ENCODE measurements at places on chromosomes 12 and 14.

DNA sequence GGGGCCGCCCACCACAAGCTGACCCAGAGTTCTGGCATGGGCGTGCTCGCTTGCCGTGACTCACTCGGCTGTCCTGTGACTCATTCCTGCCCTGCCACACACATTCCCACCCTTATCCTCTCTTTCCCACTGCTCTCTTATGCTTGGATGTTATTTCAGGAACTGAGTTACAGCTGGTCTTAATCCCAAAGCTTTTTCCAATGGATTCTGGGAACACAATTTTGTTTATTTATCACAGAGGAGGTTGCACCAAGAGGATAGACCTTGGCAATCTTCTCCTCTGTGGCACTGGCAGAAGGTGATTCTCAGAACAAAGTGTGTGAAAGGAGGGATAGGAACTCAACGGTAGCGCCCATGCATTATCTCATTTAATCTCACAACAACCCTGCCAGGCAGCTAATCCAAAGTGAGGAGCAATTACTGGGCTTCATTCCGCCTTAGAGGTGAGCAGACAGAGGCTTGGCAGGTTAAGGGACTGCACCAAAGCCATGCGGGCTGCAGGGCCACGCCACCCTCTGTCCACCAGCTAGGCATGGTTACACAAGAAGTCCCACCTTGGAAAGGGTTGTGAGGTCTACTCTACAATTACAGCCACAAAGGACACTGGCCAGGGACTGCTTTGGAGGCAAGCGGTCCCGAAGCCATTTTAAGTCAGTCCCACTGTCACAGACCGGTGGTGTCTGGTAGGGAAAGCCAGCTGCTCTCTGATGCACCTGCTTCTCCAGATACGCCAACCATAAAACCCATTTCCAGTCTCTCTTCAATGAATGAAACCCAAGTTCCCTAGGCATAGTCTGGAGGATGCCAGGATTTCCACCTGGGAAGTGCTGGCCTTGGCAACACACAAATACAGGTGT, 32.9 kb downstream of the SYNE3 start:
- no peak for DNase-seq

GRCh38 chr14:73823339-73823885, 28.2 kb upstream of the PTGR2 start:
- DNase-seq = no peak

DNA sequence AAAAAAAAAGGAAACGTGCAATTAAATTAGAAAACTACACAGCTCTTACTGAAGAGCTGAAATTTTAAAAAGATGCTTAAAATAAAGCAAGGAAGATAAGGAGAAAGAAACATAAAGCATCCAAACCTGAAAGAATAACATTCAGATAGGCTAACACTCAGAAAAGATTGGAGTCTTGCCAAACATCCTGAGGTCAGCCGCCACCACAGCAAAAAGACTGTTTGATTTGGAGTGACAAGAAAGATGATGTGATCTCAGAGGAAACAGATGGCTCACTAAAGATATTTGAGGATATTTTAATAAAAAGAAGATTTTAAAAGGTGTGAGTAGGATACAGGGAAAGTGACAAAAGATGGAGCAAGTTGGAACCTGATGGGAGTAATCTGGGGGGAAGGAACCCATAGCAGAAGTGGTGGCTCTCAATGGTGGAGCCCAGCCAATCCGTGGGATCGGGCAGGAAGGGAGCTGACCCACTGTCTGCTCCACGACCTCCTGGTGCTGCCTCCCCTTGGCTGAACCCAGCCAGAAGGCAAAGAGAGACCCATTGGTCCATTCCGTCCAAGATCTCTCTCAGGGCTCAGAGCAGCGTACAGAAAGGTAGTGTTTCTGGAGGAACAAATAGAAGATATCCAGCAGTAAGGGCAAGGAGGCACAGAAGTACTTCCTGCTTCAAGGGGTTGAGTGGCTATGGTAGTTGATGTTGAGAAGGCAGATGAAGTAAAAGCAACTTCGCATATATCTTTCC, 469.6 kb downstream of the RGS6 start:
- DNase-seq = no peak

- no peak for DNase-seq
Measured at GRCh38 chr12:57250541-57250940, 446 bp downstream of the STAC3 start.

GRCh38 chr12:47910981-47911380, 6.2 kb upstream of the VDR start:
- no peak for DNase-seq

- DNase-seq = peak; percentile 55
Measured at GRCh38 chr14:21525962-21526671, at the start of gene SALL2. TSS of gene SALL2 (minus strand) at chr14:21526346. CDS start at chr14:21526127, 219 bp downstream.

DNA sequence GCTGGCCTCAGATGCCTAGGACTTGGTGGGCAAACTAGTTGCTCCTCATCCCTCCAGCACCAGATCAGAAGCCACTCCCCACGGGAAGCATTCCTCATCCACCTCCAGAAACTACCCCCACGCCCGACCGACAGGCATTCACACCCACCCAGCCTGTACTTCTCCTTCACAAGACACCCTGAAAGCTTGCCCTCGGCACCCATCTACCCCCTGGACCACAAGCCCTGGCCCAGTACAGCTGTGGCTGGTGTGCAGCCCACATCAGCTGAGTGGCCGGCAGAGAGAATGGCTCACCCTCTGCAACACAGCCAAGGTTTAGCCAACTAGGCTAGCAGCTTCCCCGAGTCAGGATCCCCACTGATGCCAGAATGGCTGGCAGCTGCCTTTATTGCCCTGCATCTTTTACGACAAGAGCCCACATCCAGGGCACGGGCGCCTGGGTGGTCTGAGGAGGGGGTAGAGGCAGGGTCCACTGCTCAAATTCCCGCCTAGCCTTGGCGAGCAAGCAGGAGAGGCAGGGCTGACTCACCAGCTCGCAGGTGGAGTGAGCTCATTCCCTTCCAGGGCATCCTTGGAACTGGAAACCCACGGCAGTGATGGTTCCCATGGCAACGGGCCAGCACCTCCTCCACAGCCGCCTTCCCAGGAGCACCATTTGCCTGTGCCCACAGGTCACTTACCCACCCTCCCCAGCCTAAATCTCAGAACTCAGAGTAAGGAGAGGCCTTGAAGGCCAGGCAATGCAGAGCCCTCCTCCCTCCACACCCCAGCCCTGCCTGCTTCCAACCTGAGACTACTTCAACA, 17.1 kb downstream of the ACTN1 start:
- DNase-seq = no peak

- peak; percentile 30 for DNase-seq
Measured at GRCh38 chr14:91419044-91419397, 1.4 kb upstream of the CCDC88C start.

Data from activated CD4-positive, alpha-beta T cell treated with anti-CD3 and anti-CD28 coated beads for 24 hours (primary cell).